ENCODE measurements at places on chromosomes 7 and 10. TPM values are rescaled to one million over a fixed set of nuclear protein-coding genes. Genes with fewer than 3 reads are reported as not detected.

GRCh38 chr7:95599069-95599468 lies 2.8 kb upstream of the PDK4 start:
- DNase-seq: no peak

- DNase-seq: no peak
Observed at GRCh38 chr10:113180401-113181154, 230.5 kb downstream of the TCF7L2 start.

Gene AMZ1
- total RNA-seq: not detected

DNA sequence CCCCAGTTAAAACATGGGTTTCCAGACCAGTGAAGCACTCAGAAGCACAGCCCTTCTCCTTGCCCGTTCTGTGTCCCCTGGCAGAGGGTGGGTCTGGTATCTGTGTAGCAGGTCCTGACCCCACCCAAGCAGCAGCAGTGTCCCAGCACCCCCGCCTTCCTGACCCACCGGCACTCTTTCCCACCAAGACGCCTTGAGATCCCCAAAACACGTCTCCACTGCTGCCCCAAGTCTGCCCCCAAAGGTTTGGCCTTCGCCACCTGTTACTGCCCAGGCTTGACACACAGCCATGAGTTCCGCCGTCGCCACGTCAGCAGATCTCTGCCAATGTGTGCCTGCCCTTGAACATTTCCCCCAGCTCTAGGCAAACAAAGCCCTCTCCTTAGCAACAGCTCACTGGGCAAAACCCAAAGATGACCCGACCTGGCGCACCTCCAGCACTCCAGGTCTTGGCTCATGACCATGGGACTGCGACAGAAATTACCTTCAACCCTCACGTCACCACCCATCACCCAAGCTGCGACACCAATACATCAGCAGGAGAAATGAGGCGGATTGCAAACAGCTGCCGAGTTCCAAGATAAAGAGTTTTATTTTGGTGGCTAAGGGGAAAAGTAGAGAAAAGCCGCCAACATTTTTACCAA lies 75.6 kb downstream of the CTBP2 start:
- DNase-seq: peak; percentile 79

- DNase-seq: no peak
Observed at GRCh38 chr7:101031082-101031481, 11.2 kb downstream of the MUC17 start.

- no peak for DNase-seq
Observed at GRCh38 chr10:74862625-74863024, 36.2 kb downstream of the KAT6B start.

Gene POLR2J2
- 1.5 TPM for total RNA-seq

Data from HT1080 (cell line).